ENCODE measurements at places on chromosomes 16 and 17.

GRCh38 chr17:15453782-15454181 lies 13.6 kb downstream of the CDRT4 start:
- no peak for DNase-seq

DNA sequence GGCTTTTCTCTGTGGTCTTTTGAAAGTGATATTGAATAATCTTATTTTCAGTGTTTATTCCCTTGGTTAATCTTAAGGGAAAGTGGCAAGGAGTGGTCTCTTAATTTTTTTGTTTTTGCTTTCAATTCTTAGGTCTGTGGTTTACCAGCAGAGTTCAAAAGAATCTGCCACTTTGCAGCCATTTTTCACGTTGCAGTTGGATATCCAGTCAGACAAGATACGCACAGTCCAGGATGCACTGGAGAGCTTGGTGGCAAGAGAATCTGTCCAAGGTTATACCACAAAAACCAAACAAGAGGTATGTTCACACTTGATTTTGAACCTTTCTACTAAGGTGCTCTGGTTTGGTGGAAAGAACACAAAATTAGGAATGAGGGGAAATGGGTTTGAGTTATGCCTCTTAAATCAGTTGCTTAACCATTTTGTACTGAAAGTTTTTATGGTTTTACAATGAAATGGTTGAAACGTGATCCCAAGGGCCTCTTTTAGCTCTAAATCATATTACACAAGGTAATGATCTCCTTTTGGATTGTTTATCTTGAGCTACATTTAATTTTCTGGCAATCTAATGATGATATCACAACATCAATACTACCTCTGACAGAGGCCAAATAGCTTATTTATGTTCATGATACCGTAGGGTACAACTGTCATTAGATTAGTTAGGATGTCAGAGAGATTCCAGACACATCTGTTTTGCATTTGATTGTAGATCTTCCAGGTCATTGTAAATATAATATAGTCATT lies 51.6 kb upstream of the CRISPLD2 start:
- DNase-seq, result no peak

DNA sequence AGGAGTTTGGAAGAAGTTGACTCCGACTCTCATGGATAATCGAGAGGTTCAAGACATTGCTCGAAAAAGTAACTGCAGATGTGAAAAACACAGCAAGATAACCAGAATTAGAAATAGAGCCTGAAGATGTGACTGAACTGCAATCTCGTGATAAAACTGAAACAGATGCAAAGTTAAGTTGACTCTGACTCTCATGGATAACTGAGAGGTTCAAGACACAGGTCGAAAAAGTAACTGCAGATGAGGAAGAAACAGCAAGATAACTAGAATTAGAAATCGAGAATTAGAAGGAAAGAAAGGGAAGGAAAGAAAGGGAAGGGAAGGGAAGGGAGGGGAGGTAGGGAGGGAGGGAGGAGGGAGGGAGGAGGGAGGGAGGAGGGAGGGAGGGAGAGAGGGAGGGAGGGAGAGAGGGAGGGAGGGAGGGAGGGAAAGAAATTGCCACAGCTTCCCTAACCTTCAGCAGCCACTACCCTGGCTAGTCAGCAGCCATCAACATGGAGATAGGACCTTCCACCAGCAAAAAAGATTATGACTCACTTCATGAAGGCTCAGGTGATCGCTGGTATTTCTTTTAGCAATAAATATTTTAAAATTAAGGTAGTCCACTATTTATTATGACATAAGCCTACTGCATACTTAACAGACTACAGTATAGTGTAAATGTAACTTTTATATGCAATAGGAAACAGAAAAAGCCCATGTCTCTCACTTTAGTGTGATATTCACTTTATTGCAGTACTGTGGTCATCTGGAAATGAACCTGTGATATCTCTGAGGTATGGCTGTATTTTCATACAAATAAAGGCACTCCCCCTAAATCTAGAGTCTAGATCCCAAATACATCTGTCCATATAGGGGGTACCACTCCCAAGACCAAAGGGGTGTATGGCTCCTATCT lies 68.3 kb downstream of the KANSL1 start:
- no peak for DNase-seq

GRCh38 chr16:54286366-54287130 lies at the start of gene IRX3:
TSS of gene IRX3 (minus strand) at chr16:54286787. CDS start at chr16:54286050, 737 bp downstream.
- DNase-seq, result no peak

DNA sequence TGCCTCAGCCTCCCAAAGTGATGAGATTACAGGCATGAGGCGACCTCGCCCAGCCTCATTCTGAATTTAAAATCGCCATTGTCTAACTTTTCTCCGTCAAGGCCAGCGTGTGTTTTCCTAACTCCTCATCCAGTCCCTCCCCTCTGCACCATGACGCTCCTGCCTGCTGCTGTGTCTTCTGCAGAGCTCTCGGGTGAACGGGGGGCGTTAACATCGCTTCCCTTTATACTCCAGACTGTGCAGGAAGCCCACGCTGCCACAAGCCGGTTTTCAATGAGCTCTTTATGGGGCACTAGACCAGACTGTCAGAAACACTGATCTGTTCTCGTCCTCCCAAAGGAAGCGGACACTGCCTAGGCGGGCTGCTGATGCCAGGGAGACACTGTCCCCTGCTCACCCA lies 13.2 kb downstream of the AANAT start:
- no peak for DNase-seq

- no peak for DNase-seq
These were observed 106.6 kb downstream of the ELAC2 start for GRCh38 chr17:12911239-12911638.

DNA sequence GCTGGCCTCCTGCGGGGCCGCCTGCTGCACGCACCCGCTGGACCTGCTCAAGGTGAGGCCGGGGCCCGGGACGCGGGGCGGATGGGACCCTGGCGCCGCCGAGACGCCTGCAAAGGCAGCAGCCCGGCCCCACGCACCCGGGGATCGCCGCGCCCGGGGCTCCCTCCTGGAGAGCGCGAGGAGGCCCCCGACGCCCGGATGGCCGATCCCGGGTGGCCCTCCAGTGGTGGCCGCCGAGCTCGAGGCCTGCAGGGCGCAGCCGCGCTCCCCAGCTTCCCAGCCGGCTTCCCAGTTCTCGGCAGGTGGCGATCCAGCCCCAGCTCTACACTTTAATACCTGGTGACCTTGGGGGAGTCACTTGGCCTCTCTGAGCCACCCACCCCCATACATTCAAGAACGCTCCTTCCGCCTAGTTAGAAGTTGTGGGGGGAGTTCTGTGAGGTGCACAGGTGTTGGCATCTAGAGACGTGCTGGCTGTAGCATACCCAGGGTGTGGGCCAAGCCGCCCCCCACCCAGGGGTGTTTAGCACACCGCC lies 452 bp downstream of the SLC25A10 start:
- DNase-seq, result no peak

DNA sequence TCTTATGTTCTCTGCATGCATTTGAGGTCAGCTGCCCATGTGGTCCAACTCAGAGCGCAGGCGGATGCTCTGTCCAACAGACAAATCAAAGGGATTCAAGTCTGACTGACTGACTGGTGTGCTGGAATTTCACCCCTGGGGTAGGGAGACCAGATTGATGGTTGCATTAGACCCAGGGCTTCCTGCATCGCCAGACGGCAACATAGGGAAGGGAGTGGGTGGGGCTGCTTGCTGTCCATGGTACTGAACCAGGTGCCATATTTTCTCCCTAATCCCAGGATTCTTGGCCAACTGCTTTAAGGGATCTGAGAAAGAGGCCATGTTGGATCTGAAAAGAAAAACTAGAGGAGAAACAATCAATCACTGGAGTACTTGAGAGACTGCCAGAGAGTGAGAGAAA lies 332.0 kb downstream of the XYLT1 start:
- no peak for DNase-seq

GRCh38 chr17:2974347-2974746 lies 89.1 kb downstream of the OR1D5 start:
- DNase-seq, result no peak

- DNase-seq, result no peak
These were observed 3.5 kb upstream of the SALL1 start for GRCh38 chr16:51154271-51155171.

GRCh38 chr17:3740611-3741073 lies 16.9 kb downstream of the HASPIN start:
- no peak for DNase-seq

DNA sequence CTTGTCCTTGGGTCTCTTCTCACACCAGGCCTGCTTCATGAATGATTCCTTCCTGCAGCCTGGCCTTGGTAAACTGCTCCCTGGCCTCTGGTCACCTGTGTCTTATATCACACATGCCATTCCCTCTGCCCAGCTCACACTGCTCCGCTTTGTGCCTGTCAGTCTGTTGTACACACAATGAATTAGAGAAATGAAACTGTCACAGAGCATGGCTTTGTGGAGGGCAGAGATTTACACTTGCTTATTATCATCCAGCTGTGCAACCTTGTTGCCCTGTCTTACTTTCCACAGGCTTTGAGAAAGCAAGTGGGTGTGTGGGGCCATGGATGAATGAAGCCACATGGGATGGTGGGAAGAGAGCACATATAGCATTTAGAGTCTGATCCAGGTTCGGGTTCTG lies 22.4 kb downstream of the ALDH3A2 start:
- no peak for DNase-seq

Measured in stimulated activated CD8-positive, alpha-beta memory T cell treated with anti-CD3 and anti-CD28 coated beads, Interleukin-15, amount 100 ng/mL, for 48 hours (primary cell).